ENCODE measurements at places on chromosomes 5 and 9.
A peak's percentile ranks its signal among the peaks of the same experiment; 100 is the strongest.

DNA sequence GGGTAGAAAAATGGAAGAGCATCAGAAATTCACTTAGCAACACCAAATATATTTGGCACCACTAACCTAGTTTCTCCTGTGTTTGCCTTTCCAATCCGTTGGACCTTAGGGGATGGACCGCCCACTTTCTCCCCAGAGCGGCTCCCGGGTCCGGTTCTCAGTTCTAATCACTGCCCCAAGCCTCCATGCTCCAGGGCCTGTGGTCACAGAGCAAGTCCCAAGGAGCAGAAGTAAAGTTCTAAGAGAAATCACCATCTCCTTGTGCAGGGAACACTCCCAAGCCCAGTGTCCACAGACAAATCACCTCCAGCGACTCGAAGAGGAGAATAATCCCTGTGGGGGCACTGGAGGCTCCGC, 728 bp upstream of the SLC1A1 start:
- DNase-seq, result no peak

DNA sequence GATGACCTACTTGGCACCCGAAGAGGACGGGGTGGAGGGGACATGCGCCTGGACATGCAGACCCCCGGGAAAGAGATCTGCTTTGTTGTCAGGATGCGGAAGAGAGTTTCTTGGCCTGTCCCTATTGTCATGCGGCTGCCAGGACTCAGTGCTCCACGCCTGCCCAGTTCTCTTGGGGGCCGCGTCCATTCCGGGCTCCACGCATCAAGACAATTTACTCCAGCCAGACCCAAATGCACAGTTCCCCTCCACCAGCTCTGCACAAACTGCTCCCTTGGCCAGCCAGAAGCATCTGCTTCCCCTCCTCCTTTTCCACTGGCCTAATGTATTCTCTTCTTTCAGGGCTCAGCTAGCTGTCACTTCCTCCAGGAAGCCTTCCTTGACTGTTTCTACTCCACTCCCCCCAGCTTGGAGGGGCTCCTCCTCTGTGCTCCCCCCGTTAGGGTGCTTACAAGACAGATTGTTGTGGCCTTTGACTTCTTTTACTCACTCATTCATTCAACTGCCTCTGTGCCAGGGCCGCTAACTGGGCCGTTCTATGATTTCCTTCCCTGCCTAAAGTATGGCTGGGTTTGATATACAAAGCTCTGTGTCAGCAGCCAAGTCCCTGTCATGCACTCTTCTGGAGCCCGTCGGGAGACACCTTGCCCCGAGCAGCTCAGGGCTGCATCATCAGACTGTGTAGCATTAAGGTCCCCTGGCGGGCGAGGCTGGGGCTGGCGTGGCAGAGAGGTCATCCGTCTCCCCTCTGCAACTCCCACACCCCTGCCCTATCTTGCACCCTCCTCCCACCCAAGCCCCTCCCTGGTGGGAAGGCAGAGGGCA, 6.6 kb downstream of the FIBCD1 start:
- DNase-seq, result peak; percentile 77

DNA sequence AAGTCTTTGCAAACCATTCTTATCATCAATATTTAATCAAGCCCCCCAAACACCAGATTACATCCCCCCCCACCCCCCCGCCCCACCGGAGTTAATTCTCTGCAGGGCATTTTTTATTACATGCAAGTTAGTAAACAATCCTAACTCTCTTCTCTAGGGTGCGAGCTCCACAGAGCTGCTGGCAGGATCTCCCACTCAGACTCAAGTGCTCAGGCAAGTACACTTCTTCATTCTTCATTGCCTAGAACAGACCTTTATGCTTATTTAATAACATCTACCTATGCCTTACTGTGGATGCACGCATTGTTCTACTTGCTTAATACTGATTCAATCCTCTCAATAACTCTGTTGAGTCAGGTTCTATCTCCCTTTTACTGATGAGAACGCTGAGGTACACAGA, 9.9 kb downstream of the SAXO1 start:
- DNase-seq, result no peak

GRCh38 chr9:133436681-133437080, 14.5 kb downstream of the ADAMTS13 start:
- DNase-seq, result no peak

- DNase-seq, result no peak
Measured at GRCh38 chr5:87127956-87128687, 139.6 kb upstream of the RASA1 start.

DNA sequence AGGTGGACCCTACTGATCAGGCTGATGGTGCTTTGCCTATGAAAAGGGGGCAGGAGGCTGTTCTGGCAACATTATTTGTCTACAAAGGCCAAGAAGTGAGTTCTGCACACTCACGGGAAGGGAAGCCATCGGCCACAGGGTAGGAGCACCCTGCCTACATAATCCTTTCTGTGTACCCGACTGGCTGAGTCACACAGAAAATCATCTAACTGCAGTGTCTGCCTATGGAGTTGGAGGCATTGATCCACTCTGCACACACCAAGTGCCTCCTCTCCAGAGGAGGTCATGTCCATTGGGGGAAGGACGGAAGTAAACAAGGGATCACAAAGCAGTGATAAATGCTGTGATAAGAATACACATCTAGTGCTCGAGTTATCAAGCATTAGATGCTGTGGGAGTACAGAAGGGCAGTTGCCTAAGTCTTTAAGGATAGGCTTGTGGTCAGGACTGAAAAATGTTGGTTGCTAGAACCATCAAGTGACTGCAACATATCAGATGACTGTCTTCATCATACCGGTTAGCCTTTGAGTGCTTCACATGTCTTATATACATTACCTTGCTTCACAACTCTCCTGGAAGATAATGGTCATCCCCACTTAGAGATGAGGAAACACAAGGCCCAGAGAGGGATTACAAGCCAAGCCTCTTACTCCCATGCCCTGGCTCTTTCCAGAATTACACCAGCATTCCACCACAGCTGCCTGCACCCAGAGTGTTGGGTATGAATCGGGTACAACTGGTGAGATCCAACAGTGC, 1.3 kb upstream of the SLC2A8 start:
- DNase-seq, result no peak

- no peak for DNase-seq
Measured at GRCh38 chr9:77977210-77977611, 54.4 kb downstream of the GNAQ start.

DNA sequence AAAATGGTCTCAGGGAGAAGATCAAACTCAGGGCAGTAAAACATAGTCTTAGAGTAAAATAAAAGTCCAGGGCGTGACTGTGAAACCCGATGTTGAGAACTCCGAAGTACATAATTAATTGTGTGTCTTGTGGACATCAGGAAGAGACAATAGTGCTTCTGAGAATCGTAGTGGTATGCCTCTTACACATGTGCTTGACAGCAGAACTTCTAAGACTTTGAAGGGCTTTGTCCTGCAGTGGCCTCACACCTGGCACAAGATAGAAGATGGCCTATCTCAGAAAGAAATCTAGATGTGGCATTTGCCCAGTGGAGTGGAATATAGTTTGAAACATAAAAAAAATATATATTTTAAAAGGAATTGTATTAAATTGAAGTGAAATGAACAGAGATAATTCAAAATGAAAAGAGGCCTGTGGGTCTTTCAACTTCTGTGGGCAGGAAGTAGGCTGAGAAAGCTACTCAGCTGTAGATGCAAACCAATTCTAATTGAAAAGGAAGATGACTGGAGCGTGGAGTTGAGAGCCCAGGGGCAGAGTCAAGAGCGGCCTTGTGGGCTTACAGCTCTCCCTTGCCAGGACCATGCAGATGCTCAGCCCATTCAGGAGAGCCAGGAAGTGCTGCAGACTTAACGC, 468.4 kb downstream of the KDM4C start:
- DNase-seq, result no peak

DNA sequence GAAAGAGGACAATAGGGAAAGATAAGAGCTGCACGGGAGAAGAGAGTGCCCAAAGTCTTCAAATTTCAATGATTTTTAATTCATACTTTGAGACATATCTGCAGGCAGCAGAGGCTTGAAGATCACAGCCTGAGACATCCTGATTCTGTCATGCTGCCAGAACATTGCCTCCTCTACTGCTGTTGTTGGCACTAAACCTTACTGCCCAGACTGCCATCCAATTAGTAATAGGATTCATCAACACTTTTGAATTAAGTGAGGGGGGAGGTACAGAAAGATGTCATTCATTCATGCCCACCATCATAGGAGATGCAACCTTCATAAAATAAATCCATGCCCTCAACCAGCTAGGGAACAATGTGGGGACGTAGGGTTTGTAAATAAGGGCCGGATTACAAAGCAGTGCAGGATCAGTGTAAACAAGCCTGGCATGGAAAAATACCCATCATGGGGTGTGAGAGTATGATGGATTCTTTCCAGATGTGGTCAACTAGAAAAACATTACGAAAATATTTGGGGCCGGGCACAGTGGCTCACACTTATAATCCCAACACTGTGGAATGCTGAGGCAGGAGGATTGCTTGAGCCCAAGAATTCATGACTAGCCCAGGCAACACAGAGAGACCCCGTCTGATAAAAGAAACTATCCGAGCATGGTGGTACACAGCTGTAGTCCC, 122.1 kb upstream of the DAPK1 start:
- peak; percentile 32 for DNase-seq

- no peak for DNase-seq
Measured at GRCh38 chr9:90815183-90815943, 13.7 kb downstream of the SYK start.

GRCh38 chr5:175162036-175162435, 281.9 kb downstream of the DRD1 start:
- no peak for DNase-seq

- no peak for DNase-seq
Measured at GRCh38 chr5:72749362-72749997, 67.0 kb upstream of the TNPO1 start.

- DNase-seq, result no peak
Measured at GRCh38 chr5:123626051-123626450, 114.1 kb downstream of the CSNK1G3 start.

GRCh38 chr5:116571568-116572349, 2.9 kb downstream of the SEMA6A start:
- DNase-seq, result no peak

DNA sequence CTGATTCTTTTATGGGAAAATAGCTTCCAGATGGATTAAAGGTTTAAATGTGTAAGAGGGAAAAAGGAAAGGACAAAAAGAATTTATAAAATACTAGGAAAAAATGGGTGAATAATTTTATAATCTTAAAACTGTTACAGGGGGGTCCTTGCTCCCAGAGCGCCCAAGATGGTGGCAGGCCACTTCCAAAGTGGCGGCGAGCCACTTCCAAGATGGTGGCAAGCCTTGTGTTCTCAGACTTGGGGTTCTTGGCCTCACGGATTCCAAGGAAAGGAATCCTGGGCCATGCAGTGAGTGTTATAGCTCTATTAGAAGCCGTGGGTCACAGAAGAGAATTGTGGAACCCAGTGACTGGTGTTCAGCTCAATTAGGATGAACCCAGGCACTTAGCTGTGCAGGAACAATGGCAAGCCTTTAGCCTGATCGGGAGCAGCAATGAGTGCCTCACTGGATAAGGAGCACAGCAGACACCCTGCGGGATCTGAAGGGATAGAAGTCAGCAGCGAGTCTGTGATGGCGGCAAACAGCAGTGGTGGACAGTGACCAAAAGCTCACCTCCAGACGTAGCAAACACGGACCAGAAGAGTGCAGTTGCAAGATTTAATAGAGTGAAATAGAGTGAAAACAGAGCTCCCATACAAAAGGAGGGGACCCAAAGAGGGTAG, 83.2 kb upstream of the SNCAIP start:
- DNase-seq, result no peak

DNA sequence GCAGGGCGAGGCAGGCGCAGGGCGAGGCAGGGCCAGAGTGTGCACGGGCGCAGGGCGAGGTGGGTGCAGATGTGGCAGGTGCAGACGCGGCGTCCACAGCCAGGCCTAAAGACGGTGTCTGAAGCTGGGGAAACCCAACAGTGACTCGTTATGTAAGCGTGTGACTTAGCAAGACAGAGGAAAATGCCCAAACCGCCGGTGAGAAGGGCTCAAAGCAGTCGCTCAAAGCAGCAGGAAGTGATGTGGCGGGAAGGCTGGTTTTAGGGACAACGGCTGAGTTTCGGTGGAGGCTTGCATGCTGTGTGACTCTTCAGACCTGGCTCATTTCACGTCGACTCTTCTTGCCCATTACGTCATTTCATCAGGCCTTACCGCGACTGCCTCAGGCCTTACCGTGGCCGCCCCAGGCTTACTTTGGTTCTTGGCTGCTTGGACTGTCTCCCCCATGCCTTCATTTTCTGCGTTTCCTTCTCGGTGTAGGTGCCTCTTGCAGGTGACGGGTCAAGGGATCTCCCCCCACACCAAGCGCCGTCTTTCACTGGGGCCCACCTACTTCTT, 50.5 kb upstream of the EXOC3 start:
- no peak for DNase-seq

DNA sequence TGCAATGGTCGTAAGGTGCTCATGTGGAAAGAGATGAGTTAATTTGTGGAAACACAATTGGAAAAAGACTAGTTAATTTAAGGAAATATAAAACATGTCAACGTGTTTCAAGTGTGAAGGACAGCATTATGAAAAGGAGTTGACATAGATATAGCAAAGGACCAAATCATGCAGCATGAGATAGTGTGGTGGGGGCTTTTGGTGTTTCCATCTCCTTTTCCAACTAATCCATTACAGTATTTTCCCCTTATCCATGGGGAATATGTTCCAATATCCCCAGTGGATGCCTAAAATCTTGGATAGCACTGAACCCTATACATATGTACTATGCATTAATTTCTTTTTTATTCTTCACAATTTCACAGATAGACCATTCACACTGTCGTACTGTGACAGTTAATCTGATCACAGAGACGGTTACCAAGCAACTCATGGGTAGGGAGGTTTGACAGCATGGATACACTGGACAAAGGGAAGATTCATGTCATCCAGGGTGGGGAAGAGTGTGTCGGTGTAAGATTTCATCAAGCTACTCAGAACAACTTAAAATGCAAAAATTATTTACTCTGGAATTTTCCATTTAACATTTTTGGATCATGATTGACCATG, 238.6 kb downstream of the CDH12 start:
- no peak for DNase-seq

- DNase-seq, result no peak
Measured at GRCh38 chr5:25006734-25007133, 362.0 kb upstream of the CDH10 start.

DNA sequence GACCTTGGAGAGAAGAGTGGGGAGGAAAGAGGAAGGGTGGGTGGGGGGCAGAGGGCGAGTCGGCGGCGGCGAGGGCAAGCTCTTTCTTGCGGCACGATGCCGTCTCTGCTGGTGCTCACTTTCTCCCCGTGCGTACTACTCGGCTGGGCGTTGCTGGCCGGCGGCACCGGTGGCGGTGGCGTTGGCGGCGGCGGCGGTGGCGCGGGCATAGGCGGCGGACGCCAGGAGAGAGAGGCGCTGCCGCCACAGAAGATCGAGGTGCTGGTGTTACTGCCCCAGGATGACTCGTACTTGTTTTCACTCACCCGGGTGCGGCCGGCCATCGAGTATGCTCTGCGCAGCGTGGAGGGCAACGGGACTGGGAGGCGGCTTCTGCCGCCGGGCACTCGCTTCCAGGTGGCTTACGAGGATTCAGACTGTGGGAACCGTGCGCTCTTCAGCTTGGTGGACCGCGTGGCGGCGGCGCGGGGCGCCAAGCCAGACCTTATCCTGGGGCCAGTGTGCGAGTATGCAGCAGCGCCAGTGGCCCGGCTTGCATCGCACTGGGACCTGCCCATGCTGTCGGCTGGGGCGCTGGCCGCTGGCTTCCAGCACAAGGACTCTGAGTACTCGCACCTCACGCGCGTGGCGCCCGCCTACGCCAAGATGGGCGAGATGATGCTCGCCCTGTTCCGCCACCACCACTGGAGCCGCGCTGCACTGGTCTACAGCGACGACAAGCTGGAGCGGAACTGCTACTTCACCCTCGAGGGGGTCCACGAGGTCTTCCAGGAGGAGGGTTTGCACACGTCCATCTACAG, 760 bp downstream of the NPR3 start:
- peak; percentile 16 for DNase-seq

Data from T1000 (cell line).